ENCODE measurements at places on chromosomes 1 and 21.
A peak's percentile ranks its signal among the peaks of the same experiment; 100 is the strongest.

GRCh38 chr1:67988066-67988465 is 62.4 kb downstream of the DIRAS3 start:
- no peak for DNase-seq

- no peak for DNase-seq
Observed at GRCh38 chr1:234518876-234519275, 39.9 kb upstream of the TARBP1 start.

DNA sequence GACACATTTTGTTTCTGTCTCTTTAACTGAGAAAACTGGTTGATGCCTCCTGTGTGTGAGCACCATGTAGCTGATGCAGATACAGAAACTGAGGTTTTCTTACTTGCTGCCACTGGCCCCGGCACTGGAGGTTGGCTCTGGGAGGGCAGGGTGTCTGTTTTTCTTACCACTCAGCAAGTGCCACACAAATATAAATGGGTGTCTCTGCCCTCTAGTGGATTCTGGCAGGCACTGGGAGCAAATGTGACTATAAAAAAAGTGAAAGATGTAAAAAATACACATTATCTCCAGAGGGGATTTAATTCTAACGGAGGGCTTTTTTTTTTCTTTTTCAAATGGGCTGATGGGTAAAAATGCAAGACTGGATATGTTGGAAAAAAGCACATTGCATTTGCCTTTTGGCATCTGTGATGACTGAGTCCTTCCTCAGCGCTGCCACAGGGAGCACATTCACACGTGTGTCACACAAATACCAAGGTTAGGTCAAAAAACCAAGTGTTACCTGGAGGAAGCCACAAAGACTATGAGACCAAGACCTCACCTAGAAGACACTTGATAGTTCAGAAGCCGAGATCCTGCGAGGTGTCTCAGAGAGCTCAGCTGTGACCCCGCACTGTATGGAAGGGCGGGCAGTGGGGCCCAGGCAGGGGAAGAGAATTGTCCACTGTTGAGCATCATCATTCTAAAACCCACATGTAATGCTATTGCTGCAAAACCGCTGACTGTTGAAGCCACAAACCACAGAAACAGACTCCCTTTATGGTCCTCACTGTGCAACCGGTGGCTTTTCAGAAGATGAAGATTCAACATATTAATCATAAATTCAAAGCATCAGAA is 18.9 kb downstream of the PGBD2 start:
- DNase-seq: peak; percentile 39

DNA sequence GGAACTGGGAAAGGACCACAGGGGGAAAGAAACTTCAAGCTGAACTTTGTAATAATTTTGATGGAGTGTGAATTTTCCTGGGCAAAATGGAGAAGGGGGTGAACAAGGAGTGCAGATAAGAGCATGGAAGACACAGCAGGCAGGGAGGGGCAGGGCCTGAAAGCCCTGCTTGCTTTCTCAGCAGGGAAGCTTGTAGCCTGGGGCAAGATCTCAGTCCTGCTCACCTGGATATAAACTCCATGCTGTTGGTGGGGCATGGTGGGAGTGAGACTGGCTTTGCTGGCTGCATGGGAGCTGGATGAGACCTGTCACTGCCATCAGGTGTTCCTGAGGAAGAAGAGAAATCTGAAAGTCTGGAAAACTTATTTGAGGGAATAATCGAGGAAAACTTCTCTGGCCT is 58.7 kb upstream of the RC3H1 start:
- DNase-seq: no peak

GRCh38 chr1:167455786-167456446 is 62.4 kb downstream of the CD247 start:
- DNase-seq: peak; percentile 50

GRCh38 chr1:163361123-163361934 is 39.6 kb downstream of the NUF2 start:
- DNase-seq: peak; percentile 5

- DNase-seq: no peak
Observed at GRCh38 chr21:43658088-43658741, 1.1 kb downstream of the HSF2BP start.

GRCh38 chr1:187839873-187840272 is 1011.1 kb downstream of the PLA2G4A start:
- no peak for DNase-seq

DNA sequence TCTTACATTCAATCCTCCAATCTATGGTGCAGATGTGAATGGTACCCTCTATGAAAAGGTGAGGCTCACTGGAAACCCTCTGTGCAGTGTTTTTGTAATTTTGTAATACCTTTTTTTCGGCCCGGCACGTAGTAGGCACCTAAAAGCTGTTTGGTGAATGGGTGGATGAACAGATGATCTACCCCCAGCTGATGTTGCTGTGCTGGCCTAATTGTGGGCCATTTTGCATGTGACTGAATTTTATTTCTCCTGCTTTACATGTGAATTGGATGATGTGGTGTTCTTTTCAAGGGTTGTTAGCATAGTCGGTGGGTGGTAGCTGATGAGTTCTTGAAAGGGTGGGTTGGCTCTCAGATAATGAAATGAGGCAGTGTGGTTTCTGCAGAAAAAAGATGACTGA is 10.4 kb downstream of the KDM4A start:
- DNase-seq: no peak

- DNase-seq: no peak
Observed at GRCh38 chr1:246162560-246162959, 344.5 kb downstream of the SMYD3 start.

DNA sequence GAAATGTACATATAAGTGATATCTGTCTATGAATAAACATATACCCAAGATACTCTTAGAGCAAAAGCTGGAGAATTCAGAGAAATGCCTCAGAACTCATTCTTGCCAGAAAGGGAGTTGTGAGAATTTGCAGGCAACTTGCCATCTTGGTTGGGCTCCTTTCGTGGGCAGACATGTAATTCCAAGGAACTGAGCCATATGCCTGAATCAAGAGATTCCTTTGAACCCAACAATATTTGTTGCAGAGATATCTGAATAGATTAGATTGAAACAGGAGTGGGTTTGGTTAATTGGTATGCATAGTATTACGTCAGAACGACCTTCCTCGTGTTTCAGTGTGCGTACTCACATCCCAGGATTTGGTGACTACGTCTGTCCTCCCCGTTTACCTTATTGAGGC is 67.0 kb downstream of the TGFB2 start:
- DNase-seq: peak; percentile 49

- DNase-seq: no peak
Observed at GRCh38 chr1:39103328-39104157, 77.4 kb downstream of the NDUFS5 start.

DNA sequence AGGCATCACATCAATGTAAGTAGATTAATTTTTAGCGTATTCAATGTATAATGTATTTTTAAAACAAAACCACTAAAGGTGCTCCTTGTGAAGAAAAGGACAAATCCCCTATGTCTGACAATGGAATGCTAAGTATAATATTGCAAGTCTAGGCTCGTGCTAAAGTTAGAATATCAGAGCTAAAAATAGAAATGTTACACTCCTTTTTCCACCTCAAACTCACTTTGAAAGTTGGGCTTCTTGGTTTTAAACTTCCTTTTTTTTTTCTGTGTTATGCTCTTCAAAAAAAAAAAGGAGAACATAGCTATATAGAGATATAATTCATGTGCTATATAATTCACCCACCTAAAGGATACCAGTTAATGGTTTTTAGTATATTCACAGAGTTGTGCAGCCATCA is 3.6 kb upstream of the SERBP1 start:
- DNase-seq: no peak

DNA sequence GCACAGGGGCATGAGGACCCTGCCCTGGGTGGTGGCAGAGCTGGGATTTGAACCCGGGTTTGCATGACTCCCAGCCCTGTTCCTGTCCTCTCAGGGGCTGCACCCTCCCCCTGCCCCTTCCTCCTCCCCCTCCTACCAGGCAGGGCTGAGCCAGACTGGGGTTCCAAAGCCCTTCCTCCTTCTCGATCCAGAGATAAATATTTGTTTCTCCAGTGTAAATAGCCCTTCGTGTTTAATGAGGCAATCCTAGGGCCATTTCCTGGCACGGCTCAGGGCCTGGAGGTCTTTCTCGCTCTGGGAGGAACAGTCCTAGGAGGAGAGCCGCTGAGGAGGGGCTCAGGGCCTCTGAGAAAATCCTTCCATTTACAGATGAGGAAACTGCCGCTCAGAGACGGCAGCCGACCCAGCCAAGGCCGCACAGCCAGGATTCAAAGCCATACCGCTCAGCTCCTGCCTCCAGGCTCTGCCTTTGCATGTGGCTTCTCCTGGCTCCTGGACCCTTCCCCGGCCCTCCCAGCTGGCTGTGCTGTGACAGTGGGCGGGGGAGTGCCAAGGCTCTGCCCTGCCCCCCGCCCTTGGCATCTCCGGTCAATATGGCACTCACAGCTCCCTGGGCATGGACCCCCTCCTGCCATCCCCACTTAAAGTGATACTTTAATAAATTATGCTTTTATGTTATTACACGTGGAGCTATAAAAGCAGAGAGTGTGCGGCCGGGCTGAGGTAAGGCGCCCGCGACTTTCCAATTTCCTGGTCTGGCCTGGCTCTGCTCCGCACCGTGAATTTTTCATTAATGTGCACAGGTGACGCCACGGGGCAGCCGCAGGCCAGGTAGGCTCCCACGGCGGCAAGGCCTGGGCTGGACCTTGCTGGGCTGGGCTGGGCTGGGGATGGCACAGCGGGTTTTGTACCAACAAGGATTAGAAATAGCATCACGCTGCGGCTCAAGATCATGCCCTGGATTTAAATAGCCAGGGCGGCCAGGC is 114.7 kb upstream of the WNT4 start:
- DNase-seq: no peak

DNA sequence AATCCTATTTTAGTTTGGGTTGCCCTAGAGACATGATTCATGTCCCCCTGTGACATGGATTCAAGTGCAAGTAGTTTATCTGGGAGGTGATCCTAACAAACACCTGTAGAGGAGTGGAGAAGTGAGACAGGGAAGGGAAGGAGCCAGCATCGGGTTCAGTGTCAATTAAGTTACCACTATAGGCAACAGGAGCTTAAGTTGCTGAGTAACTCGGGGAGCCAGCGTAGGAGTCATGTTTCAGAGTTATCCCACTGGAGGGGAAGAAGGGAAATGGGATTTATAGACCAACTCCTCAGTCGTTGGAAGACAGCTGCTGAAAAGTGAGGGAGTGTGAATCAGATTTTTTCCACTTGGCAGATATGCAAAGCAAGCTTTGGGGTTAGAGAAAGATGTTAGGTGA is 54.9 kb downstream of the SLC30A7 start:
- peak; percentile 9 for DNase-seq

- DNase-seq: no peak
Observed at GRCh38 chr1:151841141-151841540, 1.5 kb upstream of the C2CD4D start.

DNA sequence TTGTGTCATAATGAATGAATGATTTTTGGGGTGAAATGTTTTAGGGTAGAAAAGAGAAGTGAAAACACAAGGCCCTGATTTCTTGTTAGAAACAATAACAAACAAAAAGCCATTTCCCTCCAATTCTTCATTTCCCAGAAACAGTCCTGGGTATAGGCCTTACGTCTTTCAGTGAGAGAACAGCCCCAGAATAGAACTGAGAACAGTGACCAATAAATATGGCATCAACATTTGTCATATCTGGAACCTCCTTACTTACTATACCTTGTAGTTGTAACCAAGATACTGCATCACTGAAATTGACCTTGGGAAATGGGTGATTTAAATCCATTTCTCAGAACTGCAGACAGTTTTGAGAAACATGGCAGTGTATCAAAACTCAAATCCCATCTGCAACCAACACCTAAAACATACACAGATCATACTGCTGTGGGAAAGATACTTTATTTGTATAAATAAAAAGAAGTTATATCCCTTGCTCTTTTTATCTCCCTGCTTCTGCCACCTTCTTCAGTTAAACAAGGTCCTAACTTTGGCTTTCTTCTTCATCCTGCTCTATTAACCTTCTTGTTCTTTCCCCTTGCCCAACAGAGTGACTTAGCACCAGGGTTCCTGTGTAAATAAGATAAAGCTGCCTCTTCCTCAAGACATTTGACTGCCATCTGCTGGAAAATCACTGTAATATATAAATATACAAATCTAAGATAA is 19.5 kb downstream of the XKR8 start:
- peak; percentile 65 for DNase-seq

GRCh38 chr1:7497107-7497637 is 273.9 kb upstream of the VAMP3 start:
- DNase-seq: no peak

DNA sequence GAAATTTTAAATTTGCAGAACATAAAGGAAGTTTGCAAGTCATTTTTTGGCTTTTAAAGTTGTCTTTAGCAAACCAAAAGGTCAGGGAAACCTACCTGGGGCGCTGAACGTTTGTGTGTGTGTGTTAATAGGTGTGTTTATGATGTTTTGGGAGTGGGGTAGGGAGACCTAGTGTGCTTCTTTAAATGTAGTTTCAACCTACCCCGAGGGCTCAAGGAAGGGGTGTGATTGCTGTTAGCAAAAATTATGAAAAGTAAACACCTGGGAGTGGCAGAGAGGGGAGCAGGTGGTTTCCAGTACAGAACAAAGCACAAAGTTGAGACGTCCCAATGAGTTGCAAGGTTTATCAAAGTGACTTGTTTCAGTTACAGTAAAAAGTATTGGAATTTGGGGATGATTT is 58.7 kb upstream of the WDR26 start:
- no peak for DNase-seq

DNA sequence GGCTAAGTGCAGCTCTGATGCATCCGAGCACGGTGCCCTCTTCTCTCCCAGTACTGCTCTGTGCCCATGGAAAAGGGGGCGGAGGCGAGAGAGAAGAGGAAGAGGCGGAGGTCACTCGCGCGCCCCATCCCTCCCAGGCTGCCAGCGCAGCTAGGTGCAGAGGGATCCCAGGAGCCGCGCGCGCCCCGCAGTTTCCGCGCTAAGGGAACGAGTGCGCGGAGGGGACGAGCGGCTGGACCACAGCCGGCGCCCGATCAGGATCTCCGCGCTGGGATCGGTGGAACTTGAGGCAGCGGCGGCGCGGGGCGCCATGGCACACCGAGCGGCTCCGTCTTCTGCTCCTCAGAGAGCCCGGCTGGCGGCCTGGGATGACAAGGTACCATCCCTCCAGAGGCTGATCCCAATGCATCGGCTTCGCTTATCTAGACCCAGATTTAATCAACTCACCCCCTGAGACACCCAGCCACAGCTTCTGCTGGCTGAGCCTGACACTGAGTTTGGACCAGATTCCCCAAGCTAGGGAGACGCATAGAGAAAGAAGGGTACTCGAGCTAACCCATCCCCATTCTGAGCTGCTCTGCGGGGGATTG is at the start of gene PTGFR:
Gene PTGFR, plus strand, starts transcription at position 114 of the 590 bp plus-strand sequence. CDS start 1,770 bp downstream, outside the sequence.
- peak; percentile 73 for DNase-seq

GRCh38 chr1:37724575-37724974 is 32.3 kb downstream of the CDCA8 start:
- DNase-seq: no peak

- DNase-seq: no peak
Observed at GRCh38 chr1:218357211-218357892, 12.2 kb downstream of the TGFB2 start.

- no peak for DNase-seq
Observed at GRCh38 chr1:116832932-116833578, 76.7 kb upstream of the PTGFRN start.

- DNase-seq: no peak
Observed at GRCh38 chr1:205495237-205495823, 9.1 kb upstream of the CDK18 start.

DNA sequence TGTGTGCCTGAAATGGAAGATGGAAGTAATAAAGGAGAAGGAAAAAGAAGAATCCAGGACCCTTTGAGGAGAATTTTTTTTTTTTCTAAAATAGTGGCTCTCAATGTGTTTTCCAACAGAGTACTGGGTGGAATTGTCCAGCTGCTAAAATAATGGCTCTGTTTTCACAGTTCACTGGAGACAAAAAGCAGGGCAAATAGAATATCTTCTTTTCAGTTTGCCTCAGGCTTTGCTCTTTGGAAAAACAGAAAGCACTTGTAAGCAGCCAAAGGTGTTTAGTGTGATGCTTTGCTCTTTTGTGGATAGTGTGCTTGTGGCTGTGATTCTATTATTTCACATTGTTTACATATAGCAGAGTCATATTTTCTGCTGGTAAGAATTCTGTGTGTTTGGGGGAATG is 77.4 kb upstream of the MROH9 start:
- DNase-seq: no peak

All from GM03348 (cell line).